Stimulated activated CD8-positive, alpha-beta memory T cell treated with anti-CD3 and anti-CD28 coated beads, Interleukin-4, amount 100 ng/mL, for 1 hour (primary cell): ENCODE measurements at places on chromosomes 5 and 9.

GRCh38 chr5:84304599-84304998 is 80.1 kb downstream of the EDIL3 start:
- no peak for DNase-seq

DNA sequence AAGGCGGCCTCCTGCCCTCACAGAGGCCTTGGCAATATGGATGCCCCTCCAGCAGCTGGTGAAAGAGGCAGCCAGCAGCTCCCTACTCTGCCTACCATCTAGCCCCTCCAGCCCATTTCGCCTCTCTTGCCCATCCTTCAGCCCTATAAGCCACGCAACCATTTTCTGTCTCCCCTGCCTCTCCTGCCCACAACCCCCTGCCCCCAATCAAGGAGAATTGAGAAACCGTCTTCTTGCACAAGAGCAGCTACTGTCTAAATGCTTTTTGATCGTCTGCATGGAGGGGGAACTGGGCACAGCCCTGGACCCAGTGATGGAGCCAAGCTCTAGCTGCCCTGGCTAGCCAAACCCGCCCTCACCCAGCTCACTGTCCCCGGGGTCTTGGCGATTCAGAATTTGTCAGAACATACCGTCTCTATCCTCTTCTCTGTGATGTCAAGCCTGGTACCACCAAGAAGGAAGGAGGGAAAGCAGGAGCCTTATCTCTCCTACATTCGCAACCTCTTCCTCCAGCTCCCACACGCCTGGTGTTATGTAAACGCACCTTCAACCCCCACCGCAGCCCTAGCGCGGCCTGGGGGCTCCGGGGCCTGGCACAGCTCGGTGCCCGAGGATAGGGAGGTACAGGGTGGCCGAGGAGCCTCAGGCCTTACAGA is 1.2 kb downstream of the SPRY4 start:
- no peak for DNase-seq

GRCh38 chr9:99018653-99019052 is 74.9 kb downstream of the COL15A1 start:
- no peak for DNase-seq

- no peak for DNase-seq
Observed at GRCh38 chr9:97318433-97318832, 11.0 kb downstream of the CCDC180 start.

GRCh38 chr9:124348363-124348762 is 66.9 kb downstream of the PSMB7 start:
- DNase-seq: no peak

GRCh38 chr9:75088646-75089372 is 495 bp downstream of the OSTF1 start:
- no peak for DNase-seq

DNA sequence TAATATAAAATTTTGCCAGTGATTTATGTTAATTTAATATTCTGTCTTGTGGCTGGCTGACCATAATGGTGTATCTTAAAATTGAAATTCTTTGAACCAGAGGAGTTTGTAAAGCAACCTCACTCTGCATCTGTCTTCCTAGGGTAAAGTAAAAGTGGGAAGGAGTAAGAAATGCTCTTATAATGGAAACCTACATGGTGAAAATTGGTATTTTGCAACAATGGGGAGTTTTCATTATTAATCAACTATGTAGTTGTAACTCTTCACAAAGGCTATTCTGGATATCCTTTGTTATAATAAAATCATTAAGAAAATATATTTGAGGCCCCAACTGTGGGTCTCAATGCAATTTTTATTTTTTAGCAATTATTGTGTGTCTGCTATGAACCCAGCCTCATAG is 44.2 kb downstream of the SNX30 start:
- DNase-seq: no peak

- no peak for DNase-seq
Observed at GRCh38 chr9:133506653-133507038, 18.1 kb downstream of the MYMK start.

GRCh38 chr5:15634591-15635288 is 134.8 kb downstream of the FBXL7 start:
- no peak for DNase-seq

DNA sequence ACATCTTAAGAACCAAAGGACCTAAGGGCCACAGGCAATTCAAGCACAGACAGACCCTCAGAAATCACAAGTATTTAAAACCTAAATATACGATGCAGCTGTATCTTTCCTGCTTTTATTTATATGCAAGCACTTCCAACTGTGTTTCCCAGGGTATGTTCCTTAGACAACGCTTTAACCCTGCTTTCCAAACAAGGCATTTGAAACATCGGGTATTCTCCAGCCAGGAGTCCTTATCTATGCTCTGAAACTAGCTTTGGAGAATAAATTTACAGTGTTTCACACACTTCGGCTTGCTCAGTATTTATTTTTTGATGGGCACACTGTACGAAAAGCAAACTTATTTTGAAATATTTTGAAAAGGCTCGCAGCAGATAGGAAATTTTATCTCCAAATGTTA is 13.5 kb downstream of the NR6A1 start:
- DNase-seq: no peak

- DNase-seq: no peak
Observed at GRCh38 chr5:173771725-173772383, 116.3 kb upstream of the CPEB4 start.

- DNase-seq: no peak
Observed at GRCh38 chr9:123432331-123433236, 76.6 kb downstream of the CRB2 start.

DNA sequence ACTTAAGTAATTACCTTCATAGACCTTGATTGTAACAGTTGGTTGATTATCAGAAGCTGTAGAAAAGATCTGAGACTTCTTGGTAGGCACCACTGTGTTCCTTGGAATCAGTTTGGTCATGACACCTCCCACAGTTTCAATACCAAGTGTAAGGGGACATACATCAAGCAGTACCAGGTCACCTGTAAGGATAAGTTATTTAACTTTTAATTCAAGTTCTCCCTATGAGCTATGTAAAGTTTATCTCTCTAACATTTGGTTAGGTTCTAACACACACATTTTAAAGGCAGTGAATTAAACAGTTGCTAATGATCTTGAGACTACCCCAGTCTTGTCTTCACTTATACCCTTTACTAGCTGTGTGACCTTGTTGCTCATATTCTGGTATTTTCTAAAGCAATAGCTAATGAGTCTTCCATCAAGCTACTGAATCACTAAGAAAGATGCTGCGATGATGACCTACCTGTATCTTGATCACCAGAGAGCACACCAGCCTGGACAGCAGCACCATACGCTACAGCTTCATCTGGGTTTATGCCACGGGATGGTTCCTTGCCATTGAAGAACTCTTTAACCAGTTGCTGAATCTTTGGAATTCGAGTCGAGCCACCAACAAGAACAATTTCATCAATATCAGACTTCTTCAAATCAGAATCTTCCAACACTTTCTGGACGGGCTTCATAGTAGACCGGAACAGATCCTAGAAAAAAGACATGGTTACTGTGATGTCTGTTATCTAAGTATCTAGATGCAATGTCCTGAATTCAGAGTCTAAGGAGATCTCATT is 2.8 kb downstream of the HSPA5 start:
- DNase-seq: no peak

- no peak for DNase-seq
Observed at GRCh38 chr5:59358005-59358861, 535.3 kb downstream of the PDE4D start.

DNA sequence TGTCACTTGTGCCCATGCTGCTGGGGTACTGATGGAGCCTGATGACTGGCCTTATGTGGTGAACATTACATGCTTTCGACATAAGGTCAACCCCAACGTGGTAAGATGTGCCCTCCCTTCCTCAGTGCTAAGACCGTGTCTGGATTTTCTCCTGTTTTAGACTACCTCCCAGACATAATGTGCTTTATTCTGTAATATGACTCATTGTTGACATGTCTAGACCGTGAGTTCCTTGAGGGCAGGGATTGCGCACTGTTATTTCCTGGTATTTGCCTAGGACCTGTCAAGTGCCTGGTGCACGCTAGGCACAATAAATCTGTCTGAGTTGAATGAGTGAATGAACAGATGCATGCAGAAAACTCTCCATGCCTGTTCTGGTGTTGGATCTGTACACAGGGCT is 346.0 kb downstream of the KDM4C start:
- DNase-seq: no peak

DNA sequence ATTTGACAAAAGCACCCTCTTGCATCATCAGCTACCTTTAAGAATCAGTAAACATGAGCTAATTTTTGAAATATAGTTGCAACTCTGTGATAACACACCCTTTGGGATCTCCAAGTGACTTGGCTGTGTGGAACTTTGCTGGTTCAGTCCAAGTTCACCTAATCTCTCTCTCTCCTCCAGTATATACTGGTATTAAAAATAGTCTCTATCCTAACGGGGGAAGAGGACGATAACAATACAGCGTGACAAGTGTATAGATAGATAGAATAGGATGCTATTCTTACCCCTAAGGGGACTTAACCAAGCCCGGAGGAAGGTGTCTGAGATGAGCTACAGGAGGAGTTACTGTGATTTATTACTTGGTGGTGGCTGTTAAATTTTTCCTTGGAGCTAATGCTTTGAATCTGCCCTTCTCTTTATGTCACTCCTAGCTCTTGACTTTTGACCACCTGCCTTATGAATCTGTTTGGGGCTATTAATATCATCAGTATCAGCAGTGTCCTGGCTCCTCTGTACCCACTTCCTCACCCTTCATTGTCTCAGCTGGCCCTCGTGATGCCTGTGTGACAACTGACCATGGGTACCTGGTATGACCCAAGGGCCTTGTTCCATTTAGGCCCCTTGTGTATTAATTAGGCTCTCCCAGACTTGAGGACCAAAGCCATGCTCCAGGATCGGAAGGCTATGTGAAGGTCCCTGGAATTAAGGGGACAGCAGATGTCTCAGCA is 223.9 kb downstream of the SREK1 start:
- DNase-seq: no peak

- no peak for DNase-seq
Observed at GRCh38 chr9:98047002-98047401, 9.5 kb upstream of the NANS start.

- DNase-seq: no peak
Observed at GRCh38 chr9:91144769-91145168, 216.9 kb downstream of the AUH start.

- DNase-seq: no peak
Observed at GRCh38 chr5:33311893-33312292, 128.9 kb upstream of the TARS1 start.
